ENCODE measurements at places on chromosomes 11 and 22.

- DNase-seq: no peak
These were observed 1.6 kb downstream of the FGF19 start for GRCh38 chr11:69702239-69702691.

GRCh38 chr11:96393753-96394348 lies 4.0 kb downstream of the JRKL start:
- peak; percentile 75 for DNase-seq

GRCh38 chr22:27801616-27802345 lies at the start of gene MN1:
MN1 (minus strand) TSS chr22:27801756; CDS start chr22:27800543, 1,213 bp downstream.
- peak; percentile 79 for DNase-seq

DNA sequence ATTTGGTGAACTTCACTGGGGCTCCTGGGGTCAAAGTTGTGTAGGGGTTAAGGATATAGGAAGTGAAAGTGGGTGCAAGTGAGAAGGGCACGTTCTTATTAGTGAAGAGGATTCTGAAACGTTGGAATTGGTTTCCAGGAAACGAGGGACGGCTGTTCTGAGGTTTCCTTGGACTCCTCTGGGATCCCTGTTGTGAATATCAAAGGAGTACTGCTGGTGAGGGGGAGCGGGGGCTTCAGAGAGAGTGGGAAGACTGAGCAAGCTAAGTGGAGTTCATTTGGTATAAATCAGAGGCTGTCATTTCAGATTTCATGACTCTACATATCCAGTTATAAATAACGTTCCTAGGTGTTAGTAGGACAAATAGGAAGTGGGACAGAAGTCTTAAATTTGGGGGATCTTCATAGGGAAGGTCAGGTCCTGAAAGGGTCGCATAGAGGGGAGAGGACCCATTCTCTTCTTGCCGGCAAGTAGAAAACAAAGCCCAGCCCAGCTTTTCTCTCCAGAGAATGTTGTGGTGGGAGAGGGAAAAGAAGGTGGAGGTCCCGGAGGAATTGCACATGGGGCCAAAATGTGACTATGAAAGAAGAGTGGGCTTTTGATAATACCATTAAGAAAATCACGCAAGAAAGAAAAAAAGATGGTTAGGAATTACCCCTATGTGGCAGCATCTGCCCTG lies 1.1 kb upstream of the NELL1 start:
- no peak for DNase-seq

- DNase-seq: no peak
These were observed 75.2 kb downstream of the PTPRJ start for GRCh38 chr11:48055292-48056132.

DNA sequence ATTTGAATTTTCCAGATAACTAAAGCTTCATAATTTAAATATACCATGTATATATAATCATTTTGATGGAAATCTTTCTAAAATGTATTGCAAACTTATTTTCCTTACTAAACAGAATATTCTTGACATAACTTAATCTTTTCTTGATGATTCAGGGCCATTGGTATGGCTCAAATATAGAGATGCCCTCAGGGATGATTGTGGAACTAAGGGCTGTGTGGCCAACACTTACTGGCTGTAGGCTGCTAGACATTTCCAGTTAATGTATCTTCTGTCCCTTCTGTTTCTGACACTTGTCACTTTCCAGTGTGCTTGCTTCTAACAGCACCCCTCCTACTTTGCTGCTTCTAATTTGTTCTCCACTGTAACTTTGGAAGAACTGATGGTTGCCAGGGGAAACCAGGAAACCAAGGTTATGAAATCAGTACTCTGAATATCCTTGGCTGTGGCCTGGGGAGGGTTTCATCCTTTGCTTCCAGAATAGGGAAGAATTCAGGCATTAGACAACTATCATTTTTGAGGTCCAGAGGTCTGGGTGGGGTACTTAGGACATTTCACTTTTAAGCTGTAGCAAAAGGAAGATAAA lies 697.2 kb downstream of the ETS1 start:
- DNase-seq: peak; percentile 80

DNA sequence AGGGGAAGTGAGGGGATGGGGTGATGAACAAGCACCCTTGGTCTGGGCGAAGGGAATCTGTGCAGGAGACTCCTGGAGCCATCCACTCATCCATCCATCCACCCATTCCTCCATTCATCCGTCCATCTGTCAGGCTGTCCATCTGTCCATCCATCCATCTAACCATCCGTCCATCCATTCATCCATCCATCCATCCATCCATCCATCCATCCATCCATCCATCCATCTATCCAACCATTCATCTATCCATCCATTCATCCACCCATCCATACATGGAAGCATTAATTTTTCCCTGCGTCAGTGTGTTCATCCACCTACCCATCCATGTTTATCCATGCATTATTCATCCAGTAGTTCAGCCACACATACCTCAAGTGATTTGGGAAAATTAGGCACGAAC lies 32.0 kb downstream of the WNT11 start:
- DNase-seq: no peak

DNA sequence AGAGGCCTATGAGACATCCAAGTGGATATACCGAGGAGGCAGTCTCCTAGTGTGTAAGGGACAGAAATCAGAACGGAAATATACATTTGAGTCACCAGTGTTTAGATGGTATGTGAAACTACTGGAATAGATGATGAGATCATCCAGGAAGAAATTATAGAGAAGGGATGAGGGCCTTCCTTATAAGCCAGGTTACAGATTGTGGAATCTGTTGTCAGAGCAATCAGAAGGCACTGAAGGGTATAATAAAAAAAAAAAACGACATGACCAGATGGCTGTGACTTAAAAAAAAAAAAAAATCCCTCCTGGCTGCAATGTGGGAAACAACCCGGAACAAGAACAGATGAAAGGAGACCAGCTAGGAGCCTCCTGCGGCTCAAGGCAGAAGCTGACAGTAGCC lies 2.7 kb downstream of the MAJIN start:
- peak; percentile 61 for DNase-seq

DNA sequence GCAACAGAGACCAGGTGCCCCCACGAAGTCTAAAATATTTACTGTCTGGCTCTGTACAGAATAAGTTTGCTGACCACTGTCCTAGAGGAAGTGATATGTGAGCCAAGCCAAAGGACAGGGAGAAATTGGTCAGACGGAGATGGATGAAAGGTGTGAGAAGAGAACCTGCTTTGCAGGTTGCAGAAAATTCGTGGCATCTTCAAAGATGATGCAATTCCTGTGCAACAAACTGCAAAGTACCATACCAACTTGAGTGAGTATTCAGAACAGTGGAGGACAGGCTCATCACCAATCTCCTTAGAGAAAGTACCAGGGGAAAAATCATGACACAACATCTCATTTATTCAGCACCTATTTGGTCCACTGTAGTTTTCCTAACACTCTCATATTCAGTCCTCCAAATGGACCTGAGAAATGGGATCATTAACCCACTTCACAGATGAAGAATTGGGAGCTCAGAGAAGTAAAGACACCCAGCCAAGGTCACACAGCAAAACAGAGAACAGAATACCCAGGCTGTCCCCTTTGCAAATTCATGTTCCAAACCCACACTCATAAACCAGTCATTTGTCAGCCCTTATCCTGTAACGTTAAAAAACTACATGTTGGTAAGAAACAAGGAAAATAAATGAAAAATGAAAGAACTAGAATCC lies 536.8 kb downstream of the MIAT start:
- DNase-seq: no peak

- no peak for DNase-seq
These were observed 27.8 kb downstream of the LGR4 start for GRCh38 chr11:27444801-27445215.

GRCh38 chr11:21572210-21572609 lies 620.7 kb upstream of the ANO5 start:
- no peak for DNase-seq

GRCh38 chr11:69918938-69919650 lies 99.9 kb upstream of the FGF3 start:
- DNase-seq: peak; percentile 81

DNA sequence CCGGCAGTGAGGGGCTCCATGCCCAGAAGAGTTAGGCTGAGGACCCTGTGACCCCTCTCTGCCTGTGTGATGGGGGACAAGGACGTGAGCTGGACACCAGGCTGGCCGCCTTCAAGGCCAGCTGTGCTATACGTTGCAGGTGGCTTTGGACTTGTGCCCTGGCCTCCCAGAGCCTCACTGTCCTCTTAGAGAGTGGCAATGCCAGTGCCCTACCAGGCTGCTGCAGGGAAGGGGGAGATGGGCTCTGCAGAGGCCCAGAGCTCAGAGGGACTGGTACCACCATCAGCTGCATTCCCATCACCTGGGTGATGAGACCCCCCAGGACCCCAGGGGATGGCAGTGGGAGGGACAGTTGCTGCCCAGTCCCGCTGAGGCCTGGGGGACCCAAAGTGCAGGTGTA lies 90.4 kb upstream of the SHISAL1 start:
- DNase-seq: no peak

DNA sequence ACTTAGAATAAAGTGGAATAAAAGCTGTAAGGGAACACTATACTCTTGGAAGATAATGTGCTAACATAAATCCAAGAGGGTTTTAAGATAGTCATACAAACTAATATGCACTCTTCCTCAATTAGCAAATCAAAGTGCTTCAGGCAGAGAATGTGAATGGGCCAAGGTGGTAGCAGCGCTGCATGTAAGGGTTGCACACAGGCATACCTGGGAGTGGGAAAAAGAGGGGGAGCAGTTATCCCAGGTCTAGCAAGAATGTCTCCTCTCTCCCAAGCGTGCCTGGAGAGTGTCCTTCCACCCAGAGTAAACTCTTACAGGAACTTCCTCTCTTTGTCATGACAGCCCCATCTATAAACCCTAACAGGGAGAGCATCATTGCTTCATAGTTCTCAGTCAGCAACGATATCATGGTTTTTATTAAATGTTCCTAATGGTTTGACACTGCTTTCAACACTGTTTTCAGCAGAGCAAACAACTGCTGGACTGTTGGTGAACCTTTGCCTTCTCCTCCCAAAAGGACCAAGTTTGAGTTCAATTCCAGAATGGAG lies 61.6 kb downstream of the SYTL2 start:
- DNase-seq: no peak

DNA sequence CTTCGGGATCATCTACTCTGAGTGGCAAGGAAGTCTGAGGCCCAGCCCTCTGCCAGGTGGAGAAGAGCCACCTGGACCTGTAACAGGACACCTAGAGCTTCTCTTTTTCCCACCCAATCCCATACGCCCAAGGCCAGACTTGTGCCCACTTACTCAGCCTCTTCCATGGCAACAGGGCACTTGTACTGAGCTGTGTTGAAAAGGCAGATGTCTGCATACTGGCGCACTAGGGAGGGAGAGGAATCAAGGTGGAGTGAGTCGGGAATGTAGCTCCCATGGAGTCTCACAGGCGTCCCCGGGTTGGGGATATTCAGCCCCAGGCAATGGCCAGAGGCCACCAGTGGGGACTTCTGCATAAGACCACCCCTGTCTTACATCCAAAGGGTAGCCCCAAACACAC lies 36.1 kb downstream of the TPBGL start:
- DNase-seq: no peak

DNA sequence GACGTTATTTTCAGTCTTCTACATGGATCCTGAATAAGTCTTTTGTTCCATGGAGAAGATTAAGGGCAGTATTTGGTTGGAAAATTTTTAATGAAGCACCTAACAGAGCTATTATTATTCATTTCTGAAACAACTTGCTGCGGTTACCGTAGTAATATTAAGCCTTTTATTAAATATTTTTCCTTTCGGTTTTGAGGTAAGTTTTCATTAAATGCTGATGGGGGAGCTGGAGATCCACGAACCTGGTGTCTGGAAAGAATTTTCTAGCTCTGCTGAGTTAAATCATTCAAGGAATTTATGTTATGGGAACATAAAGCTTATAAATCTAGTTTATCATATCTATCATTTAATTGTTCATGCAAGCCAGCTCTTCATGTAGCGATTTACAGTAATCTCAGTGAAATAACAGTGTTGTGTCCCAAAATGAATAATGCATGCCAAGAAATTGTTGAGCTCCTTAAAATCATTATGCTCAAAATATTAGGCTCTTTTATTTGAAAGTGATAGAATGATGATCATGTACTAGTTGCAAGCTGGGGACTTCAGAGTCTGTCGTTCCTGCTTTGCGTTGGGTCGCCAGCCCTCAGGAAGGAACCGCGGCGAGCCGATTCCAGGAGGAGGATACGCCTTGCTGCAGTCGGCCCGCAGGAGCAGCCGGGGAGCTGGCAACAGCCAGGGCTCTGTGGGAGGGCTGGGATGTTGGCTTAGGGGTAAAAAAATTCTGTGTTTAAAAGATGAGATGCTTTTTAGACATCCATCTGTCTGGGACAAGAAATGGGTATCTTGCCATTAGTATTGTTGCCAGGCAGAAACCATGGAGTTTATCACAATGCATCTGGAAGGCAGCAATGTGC lies 83.1 kb downstream of the TBC1D22A start:
- DNase-seq: peak; percentile 72

GRCh38 chr11:17250561-17251350 lies 25.8 kb upstream of the NUCB2 start:
- peak; percentile 41 for DNase-seq

DNA sequence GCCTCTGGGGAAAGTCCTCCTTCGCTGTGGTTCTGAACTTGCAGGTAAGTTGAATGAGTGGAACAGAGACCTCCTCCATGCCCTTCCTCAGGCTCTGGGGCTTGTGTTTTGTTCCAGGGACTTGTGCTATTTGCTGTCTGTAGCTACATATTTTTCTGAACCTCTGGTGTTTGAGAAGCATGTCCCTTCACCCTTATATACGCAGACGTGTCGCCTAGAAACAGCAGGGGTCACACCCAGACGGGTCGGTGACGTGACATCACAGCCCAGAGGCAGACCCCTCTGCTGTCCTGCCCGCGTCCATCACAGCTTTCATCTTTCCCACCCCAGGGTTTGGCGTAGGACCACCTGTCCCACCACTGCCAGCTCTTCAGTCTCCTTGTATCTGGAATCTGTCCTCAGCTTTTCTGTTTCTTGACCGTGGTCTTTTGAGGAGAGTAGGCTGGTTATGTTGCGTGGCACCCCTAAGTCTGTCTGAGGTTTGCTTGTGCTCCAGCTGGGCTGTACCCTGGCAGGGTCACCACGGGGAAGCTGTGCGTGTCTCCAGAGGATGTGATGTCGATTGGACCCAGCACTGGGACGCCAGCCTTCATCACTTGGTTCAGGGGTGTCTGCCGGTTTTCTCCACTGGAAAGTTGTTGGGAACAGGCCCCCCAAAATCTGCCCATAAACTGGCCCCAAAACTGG lies 13.4 kb upstream of the MUC5B start:
- DNase-seq: no peak

DNA sequence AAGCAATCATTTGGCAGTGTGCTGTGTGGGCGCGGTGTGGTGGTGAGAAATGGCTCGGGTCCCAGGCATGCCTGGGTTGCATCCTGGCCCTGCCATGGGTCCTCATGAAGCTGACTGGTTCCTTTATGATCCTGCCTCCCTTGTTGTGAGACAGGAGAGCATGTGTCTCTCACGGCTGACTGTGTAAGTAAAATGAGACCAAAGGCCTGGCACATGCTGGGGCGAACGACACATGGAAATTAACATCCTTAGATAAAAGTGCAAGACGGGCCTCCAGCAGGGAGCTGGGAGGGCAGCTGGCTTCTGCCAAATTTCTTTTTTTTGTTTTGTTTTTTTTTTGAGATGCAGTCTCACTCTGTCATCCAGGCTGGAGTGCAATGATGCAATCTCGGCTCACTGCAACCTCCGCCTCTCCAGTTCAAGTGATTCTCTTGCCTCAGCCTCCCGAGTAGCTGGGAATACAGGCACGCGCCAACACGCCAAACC lies 9.4 kb upstream of the FBLN1 start:
- peak; percentile 75 for DNase-seq
